Cardiac ventricle fibroblast (primary cell): ENCODE measurements at places on chromosomes 7 and 10. TPM values are rescaled to one million over a fixed set of nuclear protein-coding genes. Genes with fewer than 3 reads are reported as not detected.

GRM3 gene
- not detected in 2 replicates for total RNA-seq

SLC13A4 gene
- not detected in 2 replicates for total RNA-seq

IL6 gene
- 3.1 and 5.2 TPM in 2 replicates for total RNA-seq

MMP21 gene
- 0.15 TPM in 1 of 2 replicates, not detected in the other for total RNA-seq

SRRM3 gene
- total RNA-seq = 6.8 and 7.9 TPM in 2 replicates

DGKB gene
- total RNA-seq = not detected in 2 replicates
